ENCODE measurements at places on chromosomes 3 and 15.

- DNase-seq = no peak
Measured at GRCh38 chr3:127480196-127480954, 110.2 kb downstream of the TPRA1 start.

DNA sequence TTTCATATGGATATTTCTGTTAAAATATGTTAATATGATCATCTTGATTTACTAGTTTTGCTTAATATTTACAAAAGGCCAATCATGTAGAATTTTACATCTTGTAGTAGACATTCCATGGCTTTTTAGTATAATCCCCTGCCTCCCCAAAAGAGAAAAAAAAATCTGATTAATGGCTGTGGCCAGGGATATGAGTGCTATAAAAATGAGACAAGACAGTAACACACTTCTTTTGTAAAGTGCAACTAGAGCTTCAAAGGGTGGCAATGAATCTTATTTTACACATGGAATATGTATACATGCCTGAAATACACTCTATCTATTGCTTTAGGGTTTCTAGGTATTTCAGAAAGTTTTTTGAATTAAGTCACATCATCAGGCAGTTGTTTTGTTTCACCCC is 112.2 kb upstream of the NANOGP8 start:
- no peak for DNase-seq

GRCh38 chr15:99016680-99017321 is 9.2 kb upstream of the PGPEP1L start:
- DNase-seq = no peak

DNA sequence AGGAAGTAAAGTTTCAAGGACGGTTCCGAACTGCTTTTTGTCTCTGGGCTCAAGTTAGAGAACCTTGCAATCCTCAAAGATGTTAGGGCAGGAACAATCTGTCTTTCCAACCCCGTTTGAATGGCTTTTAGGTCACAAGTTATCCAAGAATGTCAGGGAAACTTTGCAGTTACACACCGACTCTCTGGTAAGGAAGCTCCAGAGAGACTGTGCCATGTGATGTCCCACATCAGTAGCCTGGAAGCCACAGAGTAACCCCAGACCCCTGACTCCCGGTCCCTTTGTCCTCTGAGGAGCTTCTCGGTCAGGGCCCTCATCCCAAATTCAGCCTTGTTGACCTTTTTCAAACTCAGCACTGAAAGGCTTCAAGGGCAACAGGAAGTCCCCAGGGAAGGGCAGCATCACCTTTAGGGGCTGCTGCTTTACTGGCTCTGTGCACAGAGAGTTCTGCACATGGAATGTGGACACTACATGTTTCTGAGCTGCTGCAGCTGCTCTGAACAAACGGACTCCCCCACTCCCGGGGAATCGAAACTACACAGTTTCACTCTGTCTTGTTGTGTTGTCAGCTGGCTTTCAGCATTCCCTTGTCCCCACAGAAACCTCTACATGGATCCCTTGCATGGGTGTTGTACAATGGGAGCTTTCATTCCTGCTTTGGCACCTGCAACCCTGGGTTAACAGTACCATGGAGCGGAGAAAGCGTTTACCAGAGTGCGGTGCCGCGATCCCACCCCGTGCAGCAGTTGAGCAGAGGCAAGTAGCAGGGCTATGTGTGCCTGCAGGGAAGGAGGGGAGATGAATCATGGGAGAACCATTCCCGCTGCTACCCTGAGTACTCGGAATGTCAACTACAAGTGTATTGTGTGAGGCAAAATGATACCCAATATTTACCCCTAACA is 408.2 kb upstream of the THBS1 start:
- no peak for DNase-seq

GRCh38 chr15:63939531-63940130 is 105.9 kb upstream of the HERC1 start:
- no peak for DNase-seq

- peak; percentile 71 for DNase-seq
Measured at GRCh38 chr15:41870689-41871081, 23.2 kb downstream of the SPTBN5 start.

DNA sequence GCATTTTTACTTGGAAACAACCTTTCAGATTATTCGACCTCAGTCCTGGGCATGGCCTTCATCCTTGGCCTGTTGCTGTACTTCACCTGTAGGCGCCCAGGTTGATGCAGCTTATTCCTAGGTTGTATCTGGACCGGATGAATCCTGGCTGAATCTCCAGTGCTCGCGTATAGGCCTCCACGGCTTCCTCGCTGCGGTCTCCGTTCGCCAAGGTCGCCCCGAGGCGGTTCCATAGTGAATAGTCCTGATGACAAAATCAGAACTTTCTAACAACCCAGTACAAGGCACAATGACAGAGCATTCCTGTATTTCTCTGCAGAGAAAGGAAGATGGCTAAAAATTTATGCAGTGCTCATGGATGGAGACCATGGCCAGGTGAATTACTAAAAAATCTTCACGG is 154.7 kb downstream of the USP13 start:
- DNase-seq = no peak

- no peak for DNase-seq
Measured at GRCh38 chr3:118931996-118932395, 102.7 kb downstream of the IGSF11 start.

- DNase-seq = no peak
Measured at GRCh38 chr3:113275929-113276750, 64.8 kb downstream of the BOC start.

- DNase-seq = no peak
Measured at GRCh38 chr15:73338058-73338457, 30.7 kb downstream of the HCN4 start.
